GF-D8 (cell line): ENCODE measurements at places on chromosomes 1 and 21.

- DNase-seq, result no peak
Measured at GRCh38 chr21:46384556-46384955, 60.6 kb downstream of the PCNT start.

DNA sequence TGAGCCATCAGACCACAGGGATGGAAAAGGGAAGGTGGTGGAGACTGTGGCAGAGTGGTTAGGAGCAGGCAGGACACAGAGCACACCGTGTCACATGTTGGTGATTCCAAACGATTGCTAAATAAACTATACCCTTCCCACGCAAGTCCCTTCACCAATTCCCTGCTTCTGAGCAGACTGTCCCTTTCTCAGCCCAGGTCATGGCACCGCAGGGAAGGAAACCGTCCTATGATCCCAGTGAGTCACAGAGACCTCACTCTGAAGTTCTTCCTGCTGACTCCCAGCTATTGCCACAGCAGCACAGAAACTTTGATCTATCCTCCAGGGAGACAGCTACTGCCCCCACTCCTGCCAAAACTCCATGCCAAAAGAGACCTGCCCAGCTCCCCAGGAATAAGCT is 19.2 kb downstream of the RIMS3 start:
- no peak for DNase-seq

GRCh38 chr1:226310245-226310540 is 1.2 kb upstream of the LIN9 start:
- DNase-seq, result no peak

- no peak for DNase-seq
Measured at GRCh38 chr1:15662477-15662876, 21.6 kb upstream of the PLEKHM2 start.

DNA sequence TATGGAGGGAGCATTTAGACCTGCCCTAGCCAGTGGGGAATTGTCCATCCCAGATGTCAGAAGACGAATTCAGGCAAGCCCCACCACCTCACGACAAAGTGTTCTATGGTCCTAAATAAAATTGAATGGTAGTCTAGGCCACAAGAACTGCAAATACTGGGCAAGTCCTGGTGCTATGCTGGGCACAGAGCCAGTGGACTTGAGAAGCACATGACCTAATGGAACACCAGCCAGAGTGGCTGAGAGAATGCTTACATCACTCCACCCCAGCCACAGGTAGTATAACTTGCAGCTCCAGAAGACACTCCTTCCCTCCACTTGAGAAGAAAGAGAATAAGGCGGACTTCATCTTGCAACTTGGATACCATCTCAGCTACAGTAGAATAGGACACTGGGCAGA is 567.3 kb upstream of the CXADR start:
- no peak for DNase-seq

DNA sequence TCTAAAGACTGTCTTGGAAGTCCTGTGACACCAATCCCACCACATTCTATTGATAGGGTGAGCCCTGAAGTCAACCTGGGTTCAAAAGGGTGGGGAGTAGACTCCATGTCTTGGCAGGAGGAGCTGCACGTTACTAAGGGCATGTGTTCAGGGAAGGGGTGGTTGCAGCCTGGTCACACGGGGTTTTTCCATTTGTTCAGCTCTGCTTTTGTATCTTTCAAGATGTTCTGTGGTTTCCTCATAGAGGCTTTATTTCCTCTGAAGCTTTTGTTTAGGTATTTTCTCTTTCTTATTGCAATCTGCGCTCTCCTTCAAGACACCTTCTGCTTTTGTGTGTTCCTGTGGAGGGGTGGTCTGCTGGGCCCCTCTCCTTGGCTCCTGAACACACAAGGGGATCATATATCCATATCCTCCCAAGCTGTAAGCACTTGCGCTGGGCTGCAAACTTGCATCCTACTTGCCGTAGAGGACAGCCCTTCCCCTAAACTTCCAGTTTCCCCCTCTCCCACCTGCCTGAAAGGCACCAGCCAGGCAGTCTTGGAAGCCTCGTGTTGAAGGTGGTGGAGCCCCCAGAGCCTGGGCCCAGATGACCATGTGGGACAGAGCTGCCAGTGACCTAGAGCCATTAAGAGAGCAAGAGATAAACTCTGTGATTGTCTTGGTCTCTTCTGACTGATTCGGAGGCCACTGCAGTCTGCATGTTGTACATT is 62.5 kb upstream of the TRAPPC10 start:
- no peak for DNase-seq

DNA sequence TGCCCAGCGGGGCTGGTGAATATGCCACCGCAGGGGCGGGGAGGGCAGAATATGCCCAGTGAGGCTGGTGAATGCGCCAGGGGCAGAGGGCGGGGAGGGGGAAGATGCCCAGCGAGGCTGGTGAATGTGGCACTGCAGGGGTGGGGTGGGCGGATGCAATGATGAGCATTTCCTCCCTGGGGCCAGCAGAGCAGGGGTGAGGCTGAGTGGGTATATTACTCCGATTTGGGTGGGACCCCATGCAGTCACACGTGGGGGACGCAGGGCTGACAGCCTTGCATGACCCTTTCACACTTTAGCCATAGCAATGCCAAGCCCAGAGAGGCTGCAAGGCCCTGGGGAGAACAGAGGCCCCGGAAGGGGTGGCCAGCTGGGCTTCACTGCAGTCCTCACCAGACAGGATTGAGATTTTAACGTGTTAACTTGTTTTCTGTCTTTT is 9.3 kb upstream of the SLX9 start:
- DNase-seq, result no peak

- no peak for DNase-seq
Measured at GRCh38 chr1:221961532-221962292, 219.8 kb upstream of the DUSP10 start.

DNA sequence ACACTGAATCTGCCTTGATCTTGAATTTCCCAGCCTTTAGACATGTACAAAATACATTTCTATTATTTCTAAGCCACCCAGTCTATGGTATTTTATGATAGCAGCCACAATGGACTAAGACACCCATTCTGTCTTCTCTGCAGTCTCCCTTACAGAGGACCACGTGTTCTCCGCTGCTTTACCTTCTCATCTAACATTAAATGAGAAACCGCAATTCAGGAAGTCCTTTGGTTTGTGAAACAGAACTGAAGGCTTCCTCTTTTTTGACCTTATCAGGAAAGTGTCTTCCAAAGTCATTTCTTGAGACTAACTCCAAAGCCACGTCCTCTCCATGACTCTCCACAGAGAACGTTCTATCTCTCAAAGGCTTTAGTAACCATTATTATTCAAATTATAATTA is 560.1 kb downstream of the OMA1 start:
- peak; percentile 53 for DNase-seq

- no peak for DNase-seq
Measured at GRCh38 chr1:107529511-107530149, 388.8 kb downstream of the NTNG1 start.

GRCh38 chr1:151718011-151718431 is 1.4 kb upstream of the CELF3 start:
- DNase-seq, result no peak

GRCh38 chr1:241590719-241591118 is 49.5 kb downstream of the CHML start:
- no peak for DNase-seq

DNA sequence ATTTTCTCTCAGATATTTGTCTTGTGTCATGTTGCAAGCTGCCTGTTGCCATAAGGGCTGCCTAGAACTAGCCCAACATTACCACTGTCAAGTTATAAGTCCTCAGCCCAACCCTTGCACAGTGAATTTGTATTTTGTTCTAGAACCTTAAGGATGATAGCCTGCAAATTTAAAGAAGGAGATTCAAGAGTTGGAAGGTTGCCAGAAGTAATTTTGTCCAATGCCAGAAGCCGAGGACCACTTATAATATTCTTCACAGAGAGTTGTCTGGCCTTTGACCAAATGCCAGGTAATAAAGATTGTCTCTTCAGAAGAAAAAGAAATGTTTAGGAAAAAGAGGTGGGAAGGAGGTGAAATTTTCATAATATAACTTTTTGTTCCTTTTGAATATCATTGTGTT is 40.5 kb upstream of the SUCO start:
- DNase-seq, result no peak

GRCh38 chr1:221947731-221948130 is 205.8 kb upstream of the DUSP10 start:
- DNase-seq, result no peak

DNA sequence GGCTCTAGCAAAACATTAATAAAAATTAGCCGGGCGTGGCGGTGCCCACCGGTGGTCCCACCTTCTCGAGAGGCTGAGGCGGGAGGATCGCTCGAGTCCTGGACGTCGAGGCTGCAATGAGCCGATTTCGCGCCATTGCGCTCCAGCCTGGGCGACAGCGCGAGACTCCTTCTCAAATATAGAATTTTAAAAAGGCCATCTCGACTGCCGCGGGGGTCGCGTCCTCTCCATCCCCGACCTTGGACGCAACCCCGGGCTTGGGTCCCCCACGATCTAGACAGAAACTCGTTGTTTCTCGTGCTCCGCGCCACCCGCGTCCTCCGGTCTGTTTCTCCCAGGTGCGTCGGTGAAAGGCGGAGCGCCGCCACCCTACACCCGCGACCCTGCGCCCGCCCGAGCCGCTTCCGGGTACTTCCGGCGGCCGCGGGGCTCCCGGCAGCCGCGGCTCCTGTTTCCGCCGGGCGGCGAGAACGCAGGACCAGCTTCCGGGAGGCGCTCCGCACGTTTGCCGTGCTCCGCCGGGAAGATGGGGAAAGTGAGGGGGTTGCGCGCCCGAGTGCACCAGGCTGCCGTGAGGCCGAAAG is at the start of gene SLX9:
Gene SLX9, plus strand, starts transcription at position 498 of the 584 bp plus-strand sequence. Its CDS starts 29 bp downstream, at position 527.
- DNase-seq, result peak; percentile 63

DNA sequence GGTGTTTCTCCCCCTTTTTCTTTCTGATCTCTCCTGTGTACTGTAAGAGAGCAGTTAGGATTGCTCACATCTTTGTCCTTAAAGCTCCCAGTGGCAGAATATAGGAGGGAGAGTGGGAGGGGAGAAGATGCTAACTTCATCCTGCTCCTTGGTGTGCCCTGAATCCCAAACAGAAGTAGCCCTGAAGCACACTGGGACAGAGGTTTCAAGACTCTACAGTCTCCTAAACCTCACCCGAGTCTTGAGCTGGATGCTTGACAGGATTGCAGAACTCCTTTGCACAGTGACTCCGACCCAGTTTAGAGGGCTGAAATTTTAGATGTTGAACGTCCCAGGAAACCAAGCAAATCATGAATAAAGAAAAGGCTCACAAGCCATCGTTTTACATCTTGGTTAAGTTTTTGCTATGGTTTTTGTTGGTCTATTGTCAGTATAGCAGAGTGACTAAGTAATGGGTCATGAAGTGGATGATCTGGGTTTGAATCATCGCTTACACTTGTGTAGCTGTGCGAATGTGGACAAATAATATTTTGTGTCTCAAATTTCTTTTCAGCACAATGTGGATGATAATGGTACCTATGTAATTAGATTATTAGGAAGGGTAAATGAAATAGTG is 37.5 kb downstream of the XCL2 start:
- no peak for DNase-seq

DNA sequence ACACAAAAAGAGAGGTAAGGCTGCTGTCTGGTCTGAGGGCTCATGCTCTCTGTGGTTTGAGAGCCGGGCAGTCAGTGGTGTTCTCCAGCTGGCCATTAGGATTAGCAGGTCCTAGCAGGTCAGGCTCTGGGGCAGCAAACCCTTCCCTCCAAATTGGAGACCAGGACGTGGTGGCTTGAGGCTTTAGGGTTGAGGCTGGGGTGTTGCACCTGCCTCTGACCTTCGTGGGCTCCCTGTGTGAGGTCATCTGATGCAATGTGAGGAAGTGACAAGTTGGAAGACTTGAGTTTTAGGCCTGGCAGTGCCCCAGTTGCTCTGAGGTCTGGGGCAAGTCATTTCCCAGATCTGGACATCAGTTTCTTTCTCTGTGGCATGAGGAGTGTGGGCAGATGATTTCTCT is 24.4 kb downstream of the SZRD1 start:
- DNase-seq, result peak; percentile 56

DNA sequence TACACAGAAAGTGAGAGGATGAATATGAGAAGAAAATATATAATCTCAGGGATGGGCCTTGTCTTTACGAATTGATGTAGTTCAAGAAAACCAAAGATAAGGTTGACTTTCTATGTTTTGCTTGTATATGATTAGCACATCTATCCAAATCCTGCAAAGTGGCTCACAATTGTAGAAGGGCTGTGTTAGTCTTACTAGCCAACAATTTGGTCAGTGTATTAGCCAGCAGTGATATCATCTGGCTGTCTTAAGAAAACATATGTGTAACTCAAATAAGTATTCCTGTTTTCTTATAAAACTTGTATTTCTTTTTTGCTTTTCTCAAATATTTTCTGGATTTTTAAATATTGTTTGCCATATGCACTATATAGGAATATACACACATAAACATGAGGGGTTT is 5.5 kb downstream of the SDCCAG8 start:
- no peak for DNase-seq
